ENCODE measurements at places on chromosomes 13 and 19.

- DNase-seq: no peak
These were observed 562 bp downstream of the IQCN start for GRCh38 chr19:18273561-18274218.

GRCh38 chr19:40605216-40605971, 4.2 kb downstream of the LTBP4 start:
- DNase-seq: peak; percentile 84

DNA sequence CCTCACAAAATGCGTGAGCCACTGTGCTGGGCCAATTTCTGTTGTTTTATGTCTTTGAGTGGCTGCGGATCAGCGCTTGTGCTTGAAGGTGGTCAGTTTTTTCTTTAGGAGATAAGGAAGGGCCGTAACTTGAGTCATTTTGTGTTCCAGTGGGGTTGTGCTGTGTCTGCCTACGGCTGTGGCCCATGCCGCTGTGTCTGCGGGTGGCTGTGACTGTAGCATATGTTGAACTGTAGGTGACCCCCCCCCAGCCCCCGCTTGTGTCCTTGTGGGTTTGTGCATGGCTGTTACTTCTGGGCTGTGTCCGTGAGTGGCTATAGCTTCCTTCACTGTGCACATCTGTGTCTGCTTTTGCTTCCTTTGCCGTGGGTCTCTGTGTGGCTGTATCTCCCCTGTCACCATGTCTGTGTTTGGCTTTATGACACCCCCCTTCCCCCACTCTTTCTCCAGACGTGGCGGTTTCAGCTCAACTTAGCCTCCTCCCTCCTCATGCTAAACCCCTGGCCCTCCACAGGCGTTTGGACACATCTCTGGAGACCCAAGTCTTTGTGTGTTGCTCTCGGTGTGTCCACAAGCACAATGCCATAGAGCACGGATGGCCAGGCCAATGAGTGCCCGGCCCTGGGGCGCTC, 675 bp downstream of the PPP1R14A start:
- no peak for DNase-seq

DNA sequence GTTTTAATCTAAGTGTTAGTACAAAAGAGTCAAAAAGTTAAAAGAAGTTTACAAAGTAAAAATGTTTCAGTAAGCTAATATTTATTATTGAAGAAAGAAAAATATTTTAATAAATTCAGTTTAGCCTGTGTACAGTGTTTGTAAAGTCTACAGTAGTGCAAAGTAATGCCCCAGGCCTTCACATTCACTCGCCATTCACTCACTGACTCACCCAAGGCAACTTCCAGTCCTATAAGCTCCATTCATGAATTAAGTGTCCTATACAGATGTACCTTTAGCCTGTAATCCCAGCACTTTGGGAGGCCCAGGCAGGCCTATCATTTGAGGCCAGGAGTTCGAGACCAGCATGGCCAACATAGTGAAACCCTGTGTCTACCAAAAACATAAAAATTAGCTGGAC, 24.1 kb upstream of the AKAP11 start:
- no peak for DNase-seq

DNA sequence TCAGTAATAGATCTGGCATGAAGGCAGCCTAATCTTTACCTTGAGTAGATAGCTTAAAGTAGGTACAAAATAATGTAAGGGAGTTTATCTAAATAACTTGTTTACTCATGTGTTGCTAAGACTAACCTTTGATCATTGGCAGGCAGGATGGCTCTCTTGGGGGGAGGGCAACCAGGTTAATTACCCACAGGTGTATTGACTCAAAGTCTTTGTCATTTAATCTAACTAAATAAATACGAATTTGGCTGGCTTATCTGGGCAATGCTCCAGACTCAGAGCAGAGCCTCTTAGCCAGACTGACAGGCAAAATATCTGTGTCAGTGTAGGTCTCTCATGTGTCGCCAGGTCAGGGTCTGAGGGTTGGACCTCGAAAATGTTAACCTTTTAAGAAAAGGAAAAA, 283.4 kb upstream of the KLHL1 start:
- no peak for DNase-seq

- no peak for DNase-seq
These were observed 5.7 kb upstream of the LYPD3 start for GRCh38 chr19:43471091-43471490.

DNA sequence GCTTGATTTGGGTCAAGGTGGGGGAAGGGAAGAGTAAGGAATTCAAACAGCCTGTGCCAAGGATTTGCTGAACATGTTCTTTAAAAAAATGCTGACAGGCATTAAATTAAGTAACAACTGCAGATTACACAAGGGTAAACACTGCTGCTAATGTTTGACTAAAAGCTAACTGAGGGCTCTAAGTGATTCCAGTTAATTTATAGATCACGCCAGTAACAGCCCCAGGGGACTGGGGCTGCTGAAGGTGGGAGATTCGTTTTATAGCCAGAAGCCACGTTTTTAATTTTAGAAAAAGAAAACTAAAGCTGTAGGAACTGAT, 321.7 kb downstream of the DLEU7 start:
- no peak for DNase-seq

DNA sequence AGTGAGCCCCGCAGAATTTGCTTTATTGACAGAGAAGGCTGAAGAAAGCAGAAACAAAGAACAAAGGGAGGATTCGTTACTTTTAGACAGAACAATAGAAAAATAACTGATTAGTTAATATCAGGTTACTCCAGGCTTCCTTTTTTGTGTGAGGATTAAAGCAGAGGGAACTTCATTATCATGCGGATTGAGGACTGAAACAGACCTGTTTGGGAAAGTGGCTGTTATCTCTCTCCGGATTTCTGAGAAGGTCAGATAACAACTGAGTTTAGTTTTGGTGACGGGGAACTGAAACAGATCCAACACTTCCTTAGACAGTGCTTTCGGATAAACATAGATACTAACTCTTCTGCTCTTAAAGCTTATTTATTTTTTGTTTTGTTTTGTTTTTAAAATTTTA, 246.4 kb upstream of the ZNF507 start:
- no peak for DNase-seq

GRCh38 chr19:46860846-46861690, at the start of gene ARHGAP35:
TSS of gene ARHGAP35 (plus strand) at chr19:46860997. CDS start at chr19:46918676, 57,679 bp downstream.
- no peak for DNase-seq

DNA sequence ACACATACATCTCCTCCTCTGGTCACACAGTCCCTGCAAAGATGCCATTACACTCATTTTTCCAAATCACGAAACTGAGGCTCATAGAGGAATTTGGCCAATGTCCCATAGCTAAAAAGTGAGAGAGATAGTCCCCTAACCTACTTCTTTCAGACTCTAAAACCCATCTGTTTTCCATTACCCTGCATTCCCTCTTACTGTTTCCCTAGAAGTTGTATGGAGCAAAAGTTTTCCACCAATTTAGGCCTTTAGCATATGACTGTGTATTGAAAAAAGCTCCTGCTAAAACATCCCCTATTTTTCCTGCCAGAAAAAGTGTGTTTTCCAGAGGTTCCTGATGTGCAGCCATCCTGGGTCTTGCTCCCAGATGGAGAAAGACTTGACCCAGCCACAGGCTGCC, 16.3 kb downstream of the SERP2 start:
- no peak for DNase-seq

- no peak for DNase-seq
These were observed 171.8 kb downstream of the STK24 start for GRCh38 chr13:98405107-98405571.

- DNase-seq: peak; percentile 46
These were observed at the start of gene RAB20 for GRCh38 chr13:110561344-110562035. TSS of gene RAB20 (minus strand) at chr13:110561722. CDS start at chr13:110561519, 203 bp downstream.

DNA sequence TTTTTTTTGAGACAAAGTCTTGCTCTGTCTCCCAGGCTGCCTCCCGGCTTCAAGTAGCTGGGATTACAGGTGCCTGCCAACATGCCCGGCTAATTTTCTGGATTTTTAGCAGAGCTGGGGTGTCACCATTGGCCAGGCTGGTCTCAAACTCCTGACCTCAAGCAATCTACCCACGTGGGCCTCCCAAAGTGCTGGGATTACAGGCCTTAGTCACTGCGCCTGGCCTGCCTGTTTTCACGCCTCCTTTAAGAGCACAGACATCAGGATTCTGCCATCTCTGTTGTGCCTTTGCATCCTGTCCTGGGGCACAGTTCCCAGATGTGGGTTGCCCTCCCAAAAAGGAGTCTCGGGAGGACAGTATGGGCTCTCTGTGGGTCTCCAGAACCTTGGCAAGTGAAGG, 2.5 kb upstream of the PRAM1 start:
- DNase-seq: no peak

DNA sequence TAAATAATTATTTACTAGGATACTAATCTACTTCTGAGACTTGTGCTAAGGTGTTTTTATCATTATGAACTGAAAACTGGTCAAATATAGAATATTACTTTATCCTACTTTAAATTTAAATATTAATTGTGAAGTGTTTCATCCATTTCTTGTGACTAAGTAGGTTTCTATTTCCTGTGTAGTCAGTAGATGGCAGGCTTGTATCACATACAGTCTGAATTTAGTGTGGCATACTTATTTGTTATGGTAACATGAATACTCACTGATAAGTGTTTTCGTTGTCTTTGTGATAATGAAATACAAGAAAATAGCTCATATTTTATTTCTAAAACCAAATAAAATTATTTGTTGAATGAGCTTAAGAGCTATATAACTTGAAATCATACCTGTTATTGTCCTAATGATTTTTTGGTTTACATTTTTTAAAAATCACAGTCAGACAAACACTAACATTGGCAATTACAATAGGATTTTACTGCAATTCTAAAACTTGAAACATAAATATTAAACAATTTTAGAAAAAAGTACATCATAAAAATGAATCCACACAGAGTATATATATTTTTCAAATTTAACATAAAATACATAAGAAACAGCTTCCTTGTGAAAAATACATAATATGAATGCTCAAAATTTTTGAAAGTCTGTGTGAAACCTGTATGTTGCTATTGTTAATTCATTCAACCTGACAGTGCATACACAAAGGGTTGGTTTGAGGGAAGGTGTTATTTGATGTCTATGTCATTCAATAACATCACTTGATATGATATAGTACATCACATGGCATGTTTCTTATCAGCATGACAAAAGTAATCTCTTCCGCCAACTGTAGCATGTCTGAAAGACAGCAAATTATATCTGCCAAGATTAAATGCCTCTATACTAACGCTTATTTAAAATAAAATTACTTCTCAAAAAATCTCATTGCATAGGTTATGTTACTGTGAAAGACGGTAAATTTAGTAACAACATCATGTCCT, 904.8 kb upstream of the PCDH20 start:
- no peak for DNase-seq

DNA sequence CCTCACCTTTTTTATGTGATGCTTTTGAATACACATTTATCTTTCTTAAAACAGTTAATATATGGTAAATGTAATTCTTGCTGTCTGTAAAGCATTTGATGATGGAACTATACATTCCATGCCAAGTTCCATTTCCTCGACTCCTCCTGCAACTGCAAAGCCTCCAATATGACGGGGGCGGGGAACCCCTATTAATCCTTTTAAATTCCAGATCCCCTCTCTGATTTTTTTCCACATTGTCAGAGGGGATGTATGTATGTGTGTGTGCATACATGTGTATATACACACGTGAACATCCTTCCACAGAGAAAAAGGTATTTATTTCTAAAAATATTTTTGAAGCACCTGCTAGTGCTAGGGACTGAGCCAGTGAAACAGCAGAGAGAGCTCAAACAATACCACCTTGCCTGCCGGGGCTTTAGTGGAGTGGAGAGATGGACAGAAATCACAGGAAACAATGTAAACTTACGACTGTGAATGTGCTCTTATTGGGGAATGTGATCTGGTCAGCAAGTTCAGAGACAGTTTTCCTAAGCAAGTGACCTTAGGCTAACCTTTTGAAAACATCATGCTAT, 25.3 kb upstream of the MAB21L1 start:
- DNase-seq: no peak

DNA sequence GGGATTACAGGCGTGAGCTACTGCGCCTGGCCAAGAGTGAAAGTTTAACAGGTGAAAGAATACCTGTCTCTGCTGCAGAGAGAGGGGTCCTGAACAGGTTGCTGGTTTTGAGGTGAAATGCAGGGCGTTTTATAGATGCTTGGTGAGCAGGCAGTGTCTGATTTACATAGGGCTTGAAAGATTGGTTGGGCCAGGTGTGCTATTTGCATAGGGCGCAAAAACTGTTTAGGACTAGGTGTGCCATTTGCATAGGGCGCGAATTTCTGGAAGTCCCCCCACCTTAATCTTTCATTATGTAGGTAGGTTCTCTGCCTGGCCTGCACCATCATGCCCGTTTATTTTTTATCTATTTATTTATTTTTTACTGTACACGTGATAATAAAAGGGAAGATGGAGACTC, 4.5 kb upstream of the NDUFB7 start:
- DNase-seq: no peak

DNA sequence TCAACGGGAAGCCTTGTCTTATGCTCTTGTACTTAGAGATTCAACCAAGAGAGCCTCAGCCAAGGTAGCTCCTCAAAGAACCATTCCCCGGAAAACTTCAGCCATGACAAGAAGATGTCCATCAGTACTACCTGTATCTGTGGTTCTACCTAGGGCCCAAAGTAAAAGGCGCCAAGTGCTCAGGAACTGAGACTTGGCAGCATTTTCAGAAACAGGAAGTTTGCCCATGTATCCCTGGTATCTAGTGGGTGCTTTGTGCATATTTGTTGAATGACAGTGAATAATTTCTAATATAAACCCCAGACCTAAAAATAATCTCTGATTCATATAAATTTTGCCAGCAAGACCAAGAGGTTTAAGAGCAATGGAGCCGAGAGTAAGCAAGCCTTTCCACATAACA, 7.2 kb downstream of the FAM216B start:
- no peak for DNase-seq

GRCh38 chr19:43485951-43486350, 18.6 kb downstream of the PHLDB3 start:
- no peak for DNase-seq

DNA sequence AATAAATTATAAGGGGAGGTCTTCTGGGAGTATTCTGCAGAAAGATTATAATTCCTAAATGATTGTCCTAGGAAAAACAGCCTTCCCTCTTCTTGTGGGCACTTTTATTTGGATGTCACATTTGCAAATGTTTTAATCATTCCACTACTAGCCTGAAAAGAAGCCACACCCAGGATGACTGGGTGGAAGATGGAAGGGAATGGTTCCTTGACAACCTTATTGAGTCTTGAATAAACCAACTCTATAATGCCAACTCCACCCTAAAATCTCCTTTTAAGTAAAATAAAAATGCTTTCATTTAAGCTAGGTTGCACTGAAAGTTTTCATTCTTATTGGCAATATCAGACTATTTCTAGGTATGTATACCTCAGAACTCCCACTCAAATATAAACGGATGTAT, 494.6 kb downstream of the RFC3 start:
- DNase-seq: no peak

GRCh38 chr13:91546900-91547299, 148.5 kb downstream of the GPC5 start:
- no peak for DNase-seq
